ENCODE measurements at places on chromosomes 4 and X.
A peak's percentile ranks its signal among the peaks of the same experiment; 100 is the strongest.

GRCh38 chr4:681736-682451 lies 7.1 kb downstream of the SLC49A3 start:
- no peak for DNase-seq

DNA sequence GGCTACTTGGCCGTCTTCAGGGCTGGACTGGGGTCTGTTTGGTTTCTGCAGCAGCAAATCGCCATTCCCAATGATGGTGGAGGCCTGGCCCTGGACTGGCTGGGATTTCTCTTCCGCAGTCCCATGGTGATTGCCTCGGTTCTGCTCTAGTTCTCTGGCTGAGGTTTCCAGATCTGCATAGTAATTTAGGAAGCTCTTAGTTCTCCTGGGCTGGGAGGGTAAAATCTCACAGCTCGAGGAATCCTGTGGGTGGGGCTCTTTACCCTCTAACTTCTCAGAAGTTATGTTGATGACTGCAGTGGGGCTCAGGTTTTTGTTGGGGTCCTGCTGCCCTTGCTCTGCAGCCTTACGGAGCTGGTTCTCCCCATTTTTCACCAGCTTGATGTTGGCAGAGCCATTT lies 200.6 kb downstream of the APBB2 start:
- DNase-seq = no peak

GRCh38 chr4:176949029-176949428 lies 156.3 kb upstream of the VEGFC start:
- DNase-seq = no peak

DNA sequence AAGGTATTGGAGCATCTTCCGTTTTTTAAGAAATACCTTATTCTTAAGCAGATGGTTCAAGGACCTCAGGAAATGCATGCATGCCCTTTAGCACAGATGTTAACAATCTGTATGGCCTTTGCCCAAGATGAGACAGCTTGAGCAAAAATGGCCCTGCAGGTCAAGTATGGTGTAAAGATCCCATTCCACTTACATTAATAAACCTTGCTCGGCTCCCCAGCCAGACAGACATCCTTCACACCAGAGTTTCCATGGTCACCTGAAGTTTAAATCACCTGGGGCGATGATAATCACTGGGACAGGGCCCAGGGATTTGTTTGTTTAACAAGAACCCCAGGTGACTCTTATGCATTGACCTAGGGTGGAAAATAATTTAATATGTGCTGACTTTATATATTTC lies 287.0 kb upstream of the NOCT start:
- DNase-seq = no peak

DNA sequence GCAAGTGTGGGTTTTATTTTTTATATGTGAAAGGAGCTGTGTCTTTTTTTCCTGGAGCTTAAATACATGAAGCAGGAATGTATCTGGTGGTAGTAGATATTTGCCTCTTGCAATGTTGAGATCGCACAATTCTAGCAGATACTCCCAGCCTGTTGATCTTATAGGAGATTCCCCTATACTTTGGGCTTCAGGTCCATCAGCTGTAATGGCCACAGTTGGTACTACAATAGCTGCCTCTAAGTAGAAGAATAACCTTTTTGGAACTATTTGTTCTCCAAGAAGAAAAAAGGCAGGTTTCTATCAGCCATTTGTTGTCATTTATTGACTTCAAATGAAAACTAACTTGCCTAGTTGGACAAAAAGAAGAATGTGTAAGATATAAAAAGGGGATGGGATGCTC lies 37.7 kb downstream of the LIMCH1 start:
- no peak for DNase-seq

DNA sequence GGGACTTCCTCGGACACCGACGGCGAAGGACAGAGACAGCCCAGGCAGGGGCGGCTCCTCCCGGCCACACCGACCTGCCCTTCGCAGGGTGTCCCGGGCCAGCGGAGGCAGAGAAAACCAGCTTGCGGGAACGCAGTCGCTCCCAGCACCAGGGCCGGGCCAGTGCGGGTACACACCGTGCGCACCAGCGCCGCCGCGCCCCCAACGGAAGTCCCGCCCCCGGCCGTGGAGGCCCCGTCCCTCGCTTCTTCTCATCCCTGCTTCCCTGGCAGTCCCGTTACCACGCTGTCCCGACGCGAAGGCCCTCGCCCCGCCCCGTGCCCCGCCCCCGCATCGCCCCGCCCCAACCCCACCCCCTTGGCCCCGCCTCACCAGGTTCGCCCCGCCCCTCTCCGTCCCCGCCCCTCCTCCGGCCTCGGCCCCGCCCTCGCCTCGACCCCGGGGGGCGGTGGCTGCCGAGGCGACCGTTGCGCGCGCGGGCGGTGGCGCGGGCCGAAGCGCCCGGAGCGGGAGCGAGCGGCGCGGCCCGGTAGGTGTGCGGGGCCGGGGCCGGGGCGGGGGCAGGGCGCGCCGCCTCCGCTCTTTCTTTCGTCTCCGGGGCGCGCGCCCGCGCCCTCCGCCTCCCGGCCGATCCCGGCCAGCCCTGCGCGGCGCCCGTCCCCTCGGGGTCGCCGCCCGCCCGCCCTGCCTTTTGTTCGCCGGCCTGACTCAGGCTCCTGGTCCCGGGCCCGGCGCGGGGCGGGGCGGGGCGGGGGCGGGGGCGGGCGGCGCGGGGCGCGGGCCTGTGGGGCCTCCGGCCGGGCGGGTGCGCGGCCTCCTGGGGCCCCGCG lies at the start of gene RGS12:
Gene RGS12, plus strand, starts transcription at position 451 of the 830 bp plus-strand sequence. CDS start 23,150 bp downstream, outside the sequence.
- DNase-seq = peak; percentile 93

DNA sequence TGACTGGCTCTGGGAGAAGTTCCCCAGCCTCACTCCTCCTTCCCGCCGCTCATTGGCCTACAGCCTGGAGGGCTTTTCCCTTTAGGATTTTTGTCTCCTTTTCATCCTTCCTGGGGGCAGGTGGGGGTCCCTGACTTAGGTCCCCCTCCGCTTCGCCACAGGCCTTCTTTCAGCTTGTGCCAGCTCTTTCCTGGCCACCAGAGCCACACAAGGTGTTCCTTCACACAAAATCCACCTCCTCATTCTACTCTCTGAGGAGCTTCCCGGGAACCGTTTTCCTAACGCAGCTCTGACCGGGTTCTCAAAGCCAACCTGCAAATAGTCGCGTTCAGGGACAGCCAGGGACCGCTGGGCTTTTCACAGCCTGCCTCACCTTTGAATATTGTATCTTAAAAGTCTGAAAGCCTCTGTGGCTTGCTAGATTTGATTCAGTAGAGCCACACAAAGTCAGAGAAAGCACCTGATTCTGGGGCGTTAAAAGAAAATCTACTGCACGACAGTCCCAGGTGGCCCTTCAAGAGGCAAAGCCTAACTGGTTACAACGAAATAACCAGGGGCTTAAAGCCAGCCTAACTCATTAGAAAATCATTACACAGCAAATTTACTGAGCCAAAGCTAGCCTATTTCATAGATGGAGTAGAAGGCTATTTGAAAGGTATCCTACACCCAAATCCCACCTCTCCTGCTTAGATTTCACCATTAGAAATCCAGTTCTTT lies 731 bp upstream of the GPC3 start:
- DNase-seq = no peak

DNA sequence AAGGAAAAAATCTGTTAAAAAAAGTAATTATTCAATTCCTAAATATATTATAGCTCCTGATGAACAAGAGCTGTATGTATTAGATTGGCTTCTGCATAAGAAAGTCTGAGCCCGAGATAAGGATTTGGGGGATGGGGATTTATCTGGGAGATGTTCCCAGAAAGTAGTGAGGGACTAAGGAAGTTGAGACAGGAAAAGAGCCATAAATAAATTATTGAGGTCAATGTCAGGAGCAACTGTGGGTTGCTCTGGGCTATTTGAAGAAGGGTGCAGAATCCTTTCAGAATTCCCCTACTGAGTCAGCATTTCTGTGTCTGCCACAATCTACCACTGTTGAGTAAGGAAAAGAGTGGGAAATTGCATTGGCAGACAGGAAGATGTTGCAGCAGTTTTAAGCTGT lies 3.1 kb upstream of the TDO2 start:
- peak; percentile 5 for DNase-seq

DNA sequence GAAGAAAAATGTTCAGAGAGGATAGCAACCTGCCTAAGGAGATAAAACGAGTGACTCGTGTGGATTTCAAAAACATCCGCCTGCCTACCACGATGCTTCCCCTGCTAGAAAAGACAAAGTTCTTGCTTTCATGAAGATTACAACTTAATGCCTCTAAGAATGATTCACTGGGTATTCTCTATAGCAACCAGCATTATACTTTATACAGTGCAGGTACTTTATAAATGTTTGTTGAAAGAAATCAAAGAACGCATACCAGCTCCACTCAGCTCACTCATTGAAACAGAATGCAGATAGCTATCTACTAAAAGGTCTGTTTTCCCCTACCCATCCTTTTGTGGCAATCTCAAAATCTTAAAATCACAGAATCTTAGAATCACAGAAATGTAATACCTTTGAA lies 33.7 kb downstream of the GASK1B start:
- DNase-seq = no peak
